Left renal pelvis (tissue), 4 donors: ENCODE measurements at places on chromosomes 2 and 18. TPM values are rescaled to one million over a fixed set of nuclear protein-coding genes. Genes with fewer than 3 reads are reported as not detected.

GRCh38 chr2:155377266-155377680 is 678.8 kb downstream of the KCNJ3 start:
- no peak for DNase-seq

GRCh38 chr2:134682726-134683125 is 36.1 kb downstream of the TMEM163 start:
- DNase-seq, result no peak

- no peak for DNase-seq
These were observed 523 bp downstream of the KCTD1 start for GRCh38 chr18:26547646-26548414.

DNA sequence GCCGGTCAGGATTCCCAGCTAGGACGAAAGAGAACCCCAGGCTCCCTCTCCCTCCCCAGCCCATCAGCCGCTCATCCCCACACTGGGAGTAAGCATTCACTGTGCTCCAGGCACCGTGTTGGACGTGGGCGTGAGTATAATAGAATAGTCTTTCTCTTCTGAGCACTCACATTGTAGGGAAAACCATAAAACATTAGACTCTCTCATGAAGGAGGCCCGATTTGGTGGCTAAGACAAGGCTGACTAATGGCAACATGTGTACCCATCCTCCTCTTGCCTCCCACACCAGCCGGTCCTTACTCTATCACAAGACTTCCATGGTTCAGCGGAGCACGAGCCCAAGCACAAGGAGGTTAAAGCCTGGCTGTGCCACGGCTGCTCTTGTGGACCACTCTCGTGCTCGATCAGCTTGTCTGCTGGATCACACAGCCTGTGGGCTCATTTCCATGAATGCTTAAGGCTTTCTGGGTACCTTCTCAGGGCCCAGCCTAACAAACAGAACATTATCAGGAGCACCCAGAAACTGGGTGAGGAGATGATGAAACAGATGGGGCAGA is 540.9 kb upstream of the RAB6C start:
- no peak for DNase-seq

DNA sequence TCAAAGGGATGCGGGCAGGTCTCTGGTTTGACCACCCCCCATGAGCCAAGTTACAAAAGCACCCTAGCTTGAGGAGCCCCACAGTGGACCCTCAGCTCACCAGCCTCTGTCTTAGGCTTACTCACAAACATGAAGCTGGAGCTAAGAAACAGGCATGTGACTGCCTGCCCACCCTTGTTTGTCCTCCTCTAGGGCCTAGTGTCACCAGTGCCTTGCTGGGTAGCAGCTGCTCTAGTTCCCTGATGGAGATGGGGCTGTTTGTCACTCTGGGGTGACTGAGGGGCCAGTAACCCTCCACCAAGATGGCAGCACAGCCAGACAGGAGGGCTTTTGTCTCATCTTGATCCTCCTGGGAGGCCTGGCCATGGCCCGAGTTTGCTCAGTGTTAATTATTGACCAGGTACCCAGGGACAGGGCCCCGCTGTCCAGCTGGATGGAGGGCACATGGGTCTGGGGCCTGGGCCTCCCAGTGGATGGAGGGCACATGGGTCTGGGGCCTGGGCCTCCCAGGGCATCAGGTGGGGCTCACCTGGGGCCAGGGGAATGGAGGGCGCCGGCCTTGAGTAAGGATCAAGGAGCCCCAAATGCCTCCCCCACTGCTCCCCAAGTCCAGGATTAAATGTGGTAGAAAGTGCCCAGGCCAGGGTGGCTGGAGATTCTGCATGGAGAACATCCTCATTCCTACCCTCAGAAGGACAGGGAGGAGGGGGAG is 185.9 kb upstream of the HAAO start:
- DNase-seq, result no peak

GRCh38 chr2:118388771-118389170 is 300.5 kb downstream of the INSIG2 start:
- DNase-seq, result no peak

The NT5DC4 gene
- polyA plus RNA-seq, result 1.2 TPM

The SLC11A1 gene
- 0.66 TPM for polyA plus RNA-seq

The TXNDC2 gene
- polyA plus RNA-seq, result 0.20 TPM
